ENCODE measurements at places on chromosomes 7 and 10. TPM values are rescaled to one million over a fixed set of nuclear protein-coding genes. Genes with fewer than 3 reads are reported as not detected.

The KNDC1 gene
- polyA plus RNA-seq, result 0.16 TPM

The ANLN gene
- polyA plus RNA-seq, result 16.0 TPM

The ZCCHC24 gene
- 3.3 TPM for polyA plus RNA-seq

The CNPY1 gene
- polyA plus RNA-seq, result not detected

The CDNF gene
- polyA plus RNA-seq, result 0.81 TPM

The GPRIN2 gene
- polyA plus RNA-seq, result 6.2 TPM

The BAMBI gene
- 6.7 TPM for polyA plus RNA-seq

The PRR15 gene
- polyA plus RNA-seq, result 0.95 TPM

The PTPRE gene
- 5.5 TPM for polyA plus RNA-seq

The MAGI2 gene
- 0.79 TPM for polyA plus RNA-seq

The SHH gene
- polyA plus RNA-seq, result 0.04 TPM

The EVX1 gene
- not detected for polyA plus RNA-seq

The PUS7 gene
- 5.4 TPM for polyA plus RNA-seq

The HTRA1 gene
- polyA plus RNA-seq, result 19.5 TPM

The SORBS1 gene
- 32.7 TPM for polyA plus RNA-seq

The PNLIP gene
- 0.14 TPM for polyA plus RNA-seq

The VSTM4 gene
- 0.31 TPM for polyA plus RNA-seq

The VPS26A gene
- polyA plus RNA-seq, result 25.5 TPM

The PSMC2 gene
- polyA plus RNA-seq, result 115 TPM

The IGF2BP3 gene
- polyA plus RNA-seq, result 3.5 TPM

The SPDYE16 gene
- polyA plus RNA-seq, result 0.08 TPM

The TMEM140 gene
- 1.3 TPM for polyA plus RNA-seq

The XRCC2 gene
- 2.0 TPM for polyA plus RNA-seq

The SEMA3C gene
- 1.8 TPM for polyA plus RNA-seq

The ADCY1 gene
- polyA plus RNA-seq, result 0.18 TPM

The TMEM176B gene
- polyA plus RNA-seq, result 5.7 TPM

The GCK gene
- polyA plus RNA-seq, result 0.27 TPM

The SFMBT2 gene
- polyA plus RNA-seq, result 0.55 TPM

The PHYHIPL gene
- 0.05 TPM for polyA plus RNA-seq

The SSMEM1 gene
- polyA plus RNA-seq, result not detected

The CYP2C9 gene
- polyA plus RNA-seq, result 2.6 TPM

The IFIT2 gene
- polyA plus RNA-seq, result 0.94 TPM

The WNT16 gene
- 0.02 TPM for polyA plus RNA-seq

The ACSM6 gene
- polyA plus RNA-seq, result not detected

The OR2A42 gene
- not detected for polyA plus RNA-seq

The CCDC136 gene
- polyA plus RNA-seq, result 1.4 TPM

The CELF2 gene
- 2.2 TPM for polyA plus RNA-seq

The ST8SIA6 gene
- 0.61 TPM for polyA plus RNA-seq

The MMD2 gene
- polyA plus RNA-seq, result not detected

The AEBP1 gene
- polyA plus RNA-seq, result 8.8 TPM

The RBP3 gene
- polyA plus RNA-seq, result not detected

The PTN gene
- 88.2 TPM for polyA plus RNA-seq

The ORAI2 gene
- 0.71 TPM for polyA plus RNA-seq

The PVRIG gene
- 0.24 TPM for polyA plus RNA-seq

The ZNF518A gene
- 3.4 TPM for polyA plus RNA-seq

The ESYT2 gene
- 25.4 TPM for polyA plus RNA-seq

The C10orf90 gene
- 0.05 TPM for polyA plus RNA-seq

The MET gene
- 2.1 TPM for polyA plus RNA-seq
